Sigmoid colon (tissue), 7 donors: ENCODE measurements at places on chromosomes 5 and 9. TPM values are rescaled to one million over a fixed set of nuclear protein-coding genes. Genes with fewer than 3 reads are reported as not detected.

The LCN9 gene
- total RNA-seq = not detected

The C5orf58 gene
- total RNA-seq = not detected

The CDC37L1 gene
- 32.3 TPM for total RNA-seq

The MEGF10 gene
- total RNA-seq = 1.2 TPM

The IFNA21 gene
- total RNA-seq = not detected

The DBH gene
- not detected for total RNA-seq

The RNF183 gene
- not detected for total RNA-seq

The INSL6 gene
- total RNA-seq = not detected

The SARDH gene
- total RNA-seq = 0.49 TPM

The PIP5KL1 gene
- total RNA-seq = 2.4 TPM

The AKNA gene
- total RNA-seq = 18.5 TPM

The NUTM2F gene
- not detected for total RNA-seq

The PCDHGB3 gene
- 9.2 TPM for total RNA-seq

The ANKRD34B gene
- total RNA-seq = not detected
